IPS DF 19.7 (cell line): ENCODE measurements at places on chromosomes 16 and 17.

- no peak for DNase-seq
These were observed 60.7 kb upstream of the TEX2 start for GRCh38 chr17:64323774-64324173.

- no peak for DNase-seq
These were observed 353.7 kb downstream of the SHISA9 start for GRCh38 chr16:13254998-13255614.

- DNase-seq: no peak
These were observed 19.1 kb downstream of the TRARG1 start for GRCh38 chr17:1298606-1299005.

- DNase-seq: no peak
These were observed 1.7 kb downstream of the KANSL1 start for GRCh38 chr17:46191322-46192188.

DNA sequence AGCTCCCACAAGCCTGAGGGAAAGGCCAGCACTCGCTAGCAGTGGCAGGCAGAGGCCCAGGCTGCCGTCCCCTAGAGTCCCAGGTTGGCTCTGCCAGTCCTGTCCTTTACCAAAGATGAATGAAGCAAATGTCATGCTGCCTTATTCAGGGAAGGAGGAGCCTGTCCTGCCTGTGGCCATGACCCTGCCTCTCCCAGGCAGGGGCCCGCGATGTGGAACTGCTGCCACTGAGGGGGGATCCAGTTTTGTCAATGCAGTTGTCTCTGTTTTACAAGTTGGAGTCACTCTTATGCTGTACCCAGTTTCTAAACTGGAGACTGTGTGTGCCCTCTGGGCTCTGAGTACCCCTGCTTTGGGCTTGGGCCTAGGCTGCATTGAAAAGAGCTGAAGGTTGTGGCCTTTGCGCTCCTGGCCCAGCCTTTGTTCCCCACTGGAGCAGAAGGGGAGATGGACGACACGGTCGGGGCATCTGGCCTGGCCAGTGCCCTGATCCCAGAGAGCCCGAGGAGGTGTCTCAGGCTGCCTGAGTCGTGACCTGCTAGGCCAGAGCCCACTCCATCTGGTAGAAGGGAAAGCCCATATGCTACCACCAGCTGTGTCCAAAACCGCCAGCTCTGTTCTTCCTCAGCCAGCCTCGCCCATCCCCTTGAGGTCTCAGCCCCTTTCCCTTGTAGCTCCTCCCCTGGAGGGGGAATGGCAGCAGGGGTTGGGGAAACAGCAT lies 5.5 kb downstream of the LIMD2 start:
- no peak for DNase-seq

DNA sequence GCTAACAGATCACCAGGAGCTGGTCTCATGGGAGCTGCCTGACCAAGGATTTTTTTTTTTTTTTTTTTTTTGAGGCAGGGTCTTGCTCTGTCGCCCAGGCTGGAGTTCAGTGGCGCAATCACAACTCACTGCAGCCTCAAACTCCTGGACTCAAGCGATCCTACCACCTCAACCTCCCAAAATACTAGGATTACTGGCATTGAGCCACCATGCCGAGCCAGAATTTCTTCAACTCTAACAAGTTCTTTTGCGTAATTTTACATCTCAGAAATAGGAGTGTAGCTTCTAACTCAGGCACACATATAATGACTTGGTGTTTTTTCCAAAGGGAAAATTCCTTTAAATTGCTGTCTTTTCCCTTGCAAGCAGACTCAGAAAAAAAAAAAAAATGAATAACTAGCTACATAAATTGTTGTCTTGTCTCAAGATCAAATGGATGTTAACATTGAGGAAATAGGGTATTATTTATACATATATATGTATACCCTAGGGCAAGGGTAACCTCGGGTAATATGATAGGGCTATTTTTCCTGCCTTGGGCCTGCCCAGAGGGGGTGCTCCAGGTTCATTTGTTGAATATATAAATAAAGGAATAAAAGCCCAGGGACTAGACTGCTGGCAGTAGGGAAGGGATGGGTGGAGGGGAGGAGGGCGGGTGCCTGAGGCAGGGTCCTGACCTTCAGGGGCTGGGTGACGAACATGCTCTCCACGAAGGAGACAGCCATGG lies 42.8 kb upstream of the GCSH start:
- no peak for DNase-seq

DNA sequence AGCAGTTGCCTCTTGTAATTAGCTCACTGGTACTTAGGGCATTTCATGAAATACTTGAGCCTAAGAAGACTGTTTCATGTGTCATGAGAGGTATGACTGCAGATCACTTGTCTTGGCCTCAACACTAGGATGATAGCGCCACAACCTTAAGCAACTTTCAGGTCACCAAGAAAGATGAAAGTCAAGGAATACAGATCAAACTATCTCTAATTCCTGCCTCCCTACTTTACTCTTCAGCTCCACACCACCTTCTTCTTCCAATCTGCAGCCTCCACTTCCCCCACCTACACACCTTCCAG lies 28.0 kb downstream of the GNA13 start:
- no peak for DNase-seq

DNA sequence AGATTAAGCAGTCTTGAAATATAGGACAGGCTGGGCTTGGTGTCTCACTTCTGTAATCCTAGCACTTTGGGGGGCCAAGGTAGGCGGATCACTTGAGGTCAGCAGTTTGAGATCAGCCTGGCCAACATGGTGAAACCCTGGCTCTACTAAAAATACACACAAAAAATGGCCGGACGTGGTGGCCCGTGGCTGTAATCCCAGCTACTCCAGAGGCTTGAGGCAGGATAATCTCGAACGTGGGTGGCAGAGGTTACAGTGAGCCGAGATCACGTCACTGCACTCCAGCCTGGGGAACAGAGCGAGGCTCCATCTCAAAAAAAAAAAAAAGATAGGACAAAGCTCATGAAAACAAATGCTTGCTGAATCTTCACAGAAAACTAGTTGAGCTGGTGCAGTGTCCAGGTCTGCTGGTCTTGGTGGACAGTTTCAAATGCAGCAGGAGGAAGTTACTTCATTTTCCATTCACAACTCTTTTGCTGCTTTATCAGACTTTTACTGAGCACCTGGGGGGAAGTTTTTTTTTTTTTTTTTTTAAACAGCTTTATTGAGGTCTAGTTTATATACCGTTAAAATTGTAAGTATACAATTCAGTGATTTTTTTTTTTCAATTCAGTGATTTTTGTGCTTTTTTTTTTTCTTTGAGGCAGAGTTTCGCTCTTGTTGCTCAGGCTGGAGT lies 45.2 kb downstream of the SNX29 start:
- DNase-seq: no peak

- DNase-seq: no peak
These were observed 86.8 kb downstream of the CDYL2 start for GRCh38 chr16:80717611-80718010.
